ENCODE measurements at places on chromosomes 13 and 19.

GRCh38 chr13:64697226-64697625 lies 2532.9 kb downstream of the PCDH9 start:
- DNase-seq = no peak

GRCh38 chr13:92313382-92313781 lies 913.2 kb upstream of the GPC6 start:
- no peak for DNase-seq

DNA sequence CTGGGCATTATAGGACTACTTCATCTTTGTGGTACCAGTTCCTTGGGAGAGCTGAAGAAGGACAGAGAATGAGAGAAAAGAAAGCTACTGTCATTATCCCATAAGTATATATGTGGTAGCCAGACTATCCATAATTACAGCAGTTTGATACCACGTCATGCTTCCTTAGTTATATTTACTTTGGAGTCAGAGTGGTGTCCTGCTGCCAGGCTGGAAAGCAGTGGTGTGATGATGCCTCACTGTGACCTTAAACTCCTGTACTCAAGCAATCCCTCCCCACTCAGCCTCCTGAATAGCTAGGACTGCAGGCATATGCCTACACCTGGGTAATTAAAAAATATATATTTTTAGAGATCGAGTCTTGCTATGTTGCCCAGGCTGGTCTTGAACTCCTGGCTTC lies 57.8 kb downstream of the WTIP start:
- no peak for DNase-seq

DNA sequence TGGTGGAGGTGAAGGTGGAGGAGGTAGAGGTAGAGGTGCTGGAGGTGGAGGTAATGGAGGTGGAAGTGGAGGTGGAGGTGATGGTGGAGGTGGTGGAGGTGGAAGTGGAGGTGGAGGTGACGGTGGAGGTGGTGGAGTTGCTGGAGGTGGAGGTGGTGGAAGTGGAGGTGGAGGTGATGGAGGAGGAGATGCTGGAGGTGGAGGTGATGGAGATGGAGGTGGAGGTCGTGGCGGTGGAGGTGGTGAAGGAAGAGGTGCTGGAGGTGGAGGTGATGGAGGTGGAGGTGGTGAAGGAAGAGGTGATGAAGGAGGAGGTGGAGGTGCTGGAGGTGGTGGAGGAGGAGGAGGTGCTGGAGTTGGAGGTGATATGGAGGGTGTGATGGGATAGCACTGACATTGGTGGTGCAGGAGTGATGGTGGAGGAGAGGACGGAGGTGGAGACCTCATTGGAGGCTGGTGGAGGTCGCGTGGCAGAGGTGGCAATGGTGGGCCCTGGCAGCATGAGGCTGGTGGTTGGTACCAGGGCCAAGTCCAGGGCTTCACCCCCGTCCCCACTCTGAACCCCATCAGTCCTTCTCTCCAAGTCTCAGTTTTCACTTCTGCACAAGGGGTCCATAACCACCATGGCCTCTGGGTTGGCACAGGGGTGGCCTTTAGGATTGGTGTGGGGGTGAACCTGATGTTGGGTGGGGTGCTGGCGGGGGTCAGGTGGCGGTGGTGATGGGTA lies 15.8 kb downstream of the ONECUT3 start:
- DNase-seq = no peak

DNA sequence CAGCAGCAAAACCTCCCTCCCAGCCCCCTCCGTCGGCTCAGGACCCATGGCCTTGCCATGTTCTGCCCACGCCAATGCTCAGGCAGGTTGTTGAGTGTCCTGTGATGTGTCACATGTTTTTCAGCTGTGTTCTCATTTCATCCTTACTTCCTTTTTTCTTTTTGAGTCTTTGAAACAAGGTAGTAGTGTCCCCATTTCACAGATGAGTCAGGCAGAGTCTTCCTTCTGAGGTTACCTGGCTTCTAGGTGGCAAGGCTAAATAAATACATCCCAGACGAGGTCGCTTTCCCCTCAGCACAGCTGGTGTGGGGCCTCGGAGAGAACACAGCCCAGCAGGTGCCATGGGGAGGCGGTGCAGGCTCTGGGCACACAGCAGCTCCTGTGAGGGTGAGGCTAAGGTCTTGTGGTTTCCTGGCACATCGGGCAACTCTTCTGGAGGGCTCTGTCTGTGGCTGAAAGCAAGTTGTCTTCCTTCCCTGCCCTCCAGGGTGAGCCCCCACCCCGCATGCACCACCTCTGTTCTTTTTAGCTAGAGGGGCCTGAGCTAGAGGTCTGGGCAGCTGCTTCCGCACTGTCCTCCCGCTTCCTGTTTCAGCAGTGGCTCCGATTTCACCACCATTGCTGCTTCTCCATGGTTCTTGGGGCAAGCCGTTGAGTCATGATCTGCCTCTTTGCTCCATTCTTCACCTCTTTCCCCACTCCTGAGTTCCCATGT lies 15.1 kb downstream of the PRAM1 start:
- no peak for DNase-seq

DNA sequence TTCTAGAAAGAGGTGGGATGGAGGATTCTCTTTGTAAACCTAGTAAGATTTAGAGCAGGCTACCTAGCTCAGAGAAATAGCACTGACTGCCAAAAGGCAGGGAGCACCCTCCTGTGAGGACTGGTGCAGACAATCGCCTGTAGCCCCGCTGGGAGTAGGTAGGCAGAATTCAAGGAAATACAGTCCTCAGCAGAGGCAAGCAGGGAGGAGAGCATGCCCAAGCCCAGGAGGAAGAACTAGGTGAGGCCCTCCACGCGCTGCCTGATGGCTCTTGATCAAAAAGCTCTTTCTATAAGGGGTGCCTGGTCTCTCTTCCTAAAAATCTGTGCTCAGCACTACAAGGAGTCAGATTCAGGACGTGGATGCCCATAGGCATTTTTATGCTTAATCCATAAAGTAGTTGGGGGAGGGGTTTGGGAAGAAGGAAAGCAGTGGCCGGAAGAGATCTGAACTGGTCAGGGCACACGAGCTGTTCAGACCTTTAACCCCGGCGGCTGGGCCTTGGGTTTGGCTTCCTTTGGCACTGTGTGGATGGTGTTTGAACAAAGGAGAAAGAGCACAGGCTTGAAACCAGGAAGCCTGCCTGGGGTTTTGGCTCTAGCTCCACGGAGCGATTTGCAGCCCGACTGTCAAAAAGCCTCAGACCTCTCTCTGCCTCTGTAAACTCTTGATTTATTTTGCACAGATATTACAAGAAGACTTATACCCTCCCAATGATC lies 320.6 kb downstream of the FOXO1 start:
- no peak for DNase-seq

DNA sequence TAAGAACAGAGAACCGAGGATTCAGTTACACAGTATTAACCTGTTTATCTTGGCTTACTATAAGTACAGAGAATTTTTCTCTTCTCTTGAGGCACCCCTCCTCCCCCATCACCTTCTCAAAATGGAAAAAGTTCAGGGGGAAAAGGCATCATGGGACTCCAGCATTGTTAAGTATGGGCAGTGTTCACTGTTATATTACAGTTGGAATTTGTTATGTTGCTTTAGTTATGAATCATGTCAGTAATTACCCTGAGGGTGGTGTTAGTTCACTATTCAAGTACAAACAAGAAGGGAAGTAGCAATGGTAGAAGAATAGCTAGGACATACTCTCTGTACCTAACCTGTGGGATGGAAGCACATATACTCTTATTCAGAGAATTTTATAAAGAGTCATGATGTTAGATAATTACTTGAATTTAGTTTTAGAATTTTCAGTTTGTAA lies 12.0 kb downstream of the LPAR6 start:
- no peak for DNase-seq

DNA sequence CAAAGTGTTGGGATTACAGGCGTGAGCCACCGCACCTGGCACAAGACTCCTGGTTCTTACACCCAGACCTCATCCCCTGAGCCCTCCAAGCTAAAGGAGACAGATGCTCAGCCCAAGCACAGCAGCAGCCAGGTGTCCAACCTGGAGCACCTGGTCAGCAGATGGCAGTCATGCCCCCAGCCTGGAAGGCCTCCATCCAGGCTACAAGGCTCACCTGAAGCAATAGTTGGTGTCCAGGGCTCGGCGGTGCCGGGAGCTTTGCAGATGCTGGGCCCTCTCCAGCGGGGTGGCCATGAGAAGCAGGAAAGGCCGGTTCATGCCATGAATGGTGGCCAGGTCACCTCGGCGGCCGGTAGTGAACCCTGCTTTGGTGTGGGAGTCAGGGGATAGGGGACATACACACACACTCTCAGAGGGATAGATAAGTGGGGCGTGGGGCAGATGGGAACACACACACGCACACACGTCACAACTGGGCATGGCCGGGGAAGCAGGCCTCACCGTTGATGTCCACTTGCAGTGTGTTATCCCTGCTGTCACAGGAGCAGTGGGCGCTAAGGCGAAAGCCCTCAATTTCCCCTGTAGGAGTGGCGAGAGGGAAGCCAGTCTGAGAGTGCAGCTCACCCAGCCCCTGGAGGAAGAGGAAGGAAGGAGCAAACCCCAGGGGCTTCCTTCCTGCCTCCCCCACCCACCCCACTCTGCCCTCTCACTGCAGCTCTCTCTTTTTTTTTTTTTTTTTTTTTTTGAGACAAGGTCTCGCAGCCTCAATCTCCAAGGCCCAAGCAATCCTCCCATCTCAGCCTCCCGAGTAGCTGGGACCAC lies 11.8 kb downstream of the TGFB1 start:
- DNase-seq = no peak

- DNase-seq = no peak
These were observed 103.8 kb downstream of the LRCH1 start for GRCh38 chr13:46656786-46657185.

- no peak for DNase-seq
These were observed 32.5 kb downstream of the LCP1 start for GRCh38 chr13:46149272-46150133.

GRCh38 chr13:70985371-70985770 lies 877.1 kb upstream of the KLHL1 start:
- no peak for DNase-seq

- DNase-seq = no peak
These were observed 36.6 kb upstream of the OXGR1 start for GRCh38 chr13:97030705-97031452.

DNA sequence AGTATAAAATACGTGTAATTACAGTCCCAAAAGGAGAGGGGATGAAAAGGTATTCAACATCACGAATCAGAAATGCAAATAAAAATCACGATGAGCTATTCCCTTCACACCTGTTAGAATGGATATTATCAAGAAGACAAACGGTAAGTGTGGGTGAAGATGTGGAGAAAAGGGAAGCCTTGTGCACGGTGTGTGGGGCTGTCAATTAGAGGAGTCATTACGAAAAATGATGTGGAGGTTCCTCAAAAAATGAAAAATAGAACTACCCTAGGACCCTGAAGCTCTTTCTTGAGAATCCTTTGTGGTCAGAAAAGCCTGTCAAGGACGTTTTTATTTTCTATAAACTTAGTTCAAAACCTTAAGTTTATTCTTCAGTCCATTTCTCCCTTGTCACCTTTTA lies 19.4 kb downstream of the NLRP11 start:
- no peak for DNase-seq

GRCh38 chr19:17227798-17228367 lies 1.9 kb downstream of the OCEL1 start:
- no peak for DNase-seq

- DNase-seq = no peak
These were observed 44.3 kb upstream of the N4BP2L1 start for GRCh38 chr13:32472194-32472621.

- no peak for DNase-seq
These were observed 172.8 kb downstream of the KATNAL1 start for GRCh38 chr13:30134578-30134977.

DNA sequence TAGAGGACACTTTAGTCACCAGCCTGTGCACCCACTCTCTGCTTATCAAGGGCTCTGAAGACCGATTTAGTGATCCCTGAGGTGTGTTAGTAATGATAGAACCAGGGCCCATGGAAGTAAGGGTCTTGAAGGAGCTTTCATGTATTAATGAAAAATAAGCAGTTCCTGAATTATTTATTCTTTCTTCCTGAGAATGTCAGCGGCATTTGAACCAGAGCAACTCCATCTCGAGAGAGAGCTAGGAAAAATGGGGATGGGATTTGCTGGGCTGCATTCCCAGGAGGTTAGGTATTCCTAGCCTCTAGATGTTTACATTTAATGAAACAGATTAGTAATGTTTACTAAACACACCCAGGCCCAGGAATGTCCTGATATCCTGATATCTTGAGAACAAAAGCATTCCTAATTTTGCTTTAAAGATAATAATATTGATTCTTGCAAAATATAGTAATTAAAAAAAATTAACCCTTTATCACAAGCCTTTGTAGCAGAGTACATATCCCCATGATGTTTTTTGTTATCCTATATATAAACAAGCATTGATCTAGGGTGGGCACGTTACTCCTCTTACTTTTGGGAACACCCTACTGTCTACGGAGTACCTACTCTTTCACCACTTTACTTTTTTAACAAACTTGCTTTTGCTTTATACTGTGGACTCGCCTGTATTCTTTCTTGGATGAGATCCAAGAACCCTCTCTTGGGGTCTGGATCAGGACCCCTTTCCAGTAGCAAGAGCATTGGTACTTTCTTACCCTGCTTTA lies 63.1 kb downstream of the COG3 start:
- no peak for DNase-seq

DNA sequence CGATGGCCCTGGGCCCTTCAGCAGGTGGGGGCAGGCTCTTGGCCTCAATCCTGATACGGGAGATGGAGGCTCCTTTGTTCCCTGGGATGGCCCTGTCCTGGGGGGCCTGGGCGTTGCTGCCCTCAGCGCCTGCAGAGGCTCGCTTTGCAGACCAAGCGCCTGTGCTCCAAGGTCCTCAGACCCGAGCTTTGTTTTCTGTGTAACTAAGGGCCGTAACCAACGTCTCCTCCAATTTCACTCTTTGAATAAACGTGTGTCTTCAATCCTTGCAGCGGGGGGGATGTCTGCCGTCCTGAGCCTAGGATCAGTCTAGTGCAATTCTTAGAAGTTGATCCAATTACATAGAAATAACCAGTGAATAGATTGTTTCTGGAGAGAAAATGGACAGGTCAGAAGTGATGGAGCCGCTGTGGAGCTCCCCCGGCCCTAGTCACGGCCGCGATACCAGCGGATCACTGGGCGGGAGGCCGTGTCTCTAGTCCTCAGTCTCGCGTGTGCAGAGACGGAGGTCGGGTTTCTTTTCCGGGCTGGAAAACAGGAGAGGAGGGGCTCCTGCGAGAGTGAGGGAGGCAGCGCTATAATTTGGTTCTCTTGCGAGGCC lies 5.3 kb downstream of the PTBP1 start:
- DNase-seq = no peak

GRCh38 chr13:33541456-33541855 lies 255.9 kb upstream of the STARD13 start:
- DNase-seq = no peak

Data from stimulated activated CD8-positive, alpha-beta memory T cell treated with anti-CD3 and anti-CD28 coated beads, Interleukin-7, amount 100 ng/mL, for 24 hours (primary cell).